ENCODE measurements at places on chromosomes 3 and 15. TPM values are rescaled to one million over a fixed set of nuclear protein-coding genes. Genes with fewer than 3 reads are reported as not detected.

LIPC gene
- 3.2 TPM for total RNA-seq

EOMES gene
- 0.55 TPM for total RNA-seq

IQCF5 gene
- total RNA-seq, result not detected

TMIE gene
- total RNA-seq, result 1.3 TPM

DNA sequence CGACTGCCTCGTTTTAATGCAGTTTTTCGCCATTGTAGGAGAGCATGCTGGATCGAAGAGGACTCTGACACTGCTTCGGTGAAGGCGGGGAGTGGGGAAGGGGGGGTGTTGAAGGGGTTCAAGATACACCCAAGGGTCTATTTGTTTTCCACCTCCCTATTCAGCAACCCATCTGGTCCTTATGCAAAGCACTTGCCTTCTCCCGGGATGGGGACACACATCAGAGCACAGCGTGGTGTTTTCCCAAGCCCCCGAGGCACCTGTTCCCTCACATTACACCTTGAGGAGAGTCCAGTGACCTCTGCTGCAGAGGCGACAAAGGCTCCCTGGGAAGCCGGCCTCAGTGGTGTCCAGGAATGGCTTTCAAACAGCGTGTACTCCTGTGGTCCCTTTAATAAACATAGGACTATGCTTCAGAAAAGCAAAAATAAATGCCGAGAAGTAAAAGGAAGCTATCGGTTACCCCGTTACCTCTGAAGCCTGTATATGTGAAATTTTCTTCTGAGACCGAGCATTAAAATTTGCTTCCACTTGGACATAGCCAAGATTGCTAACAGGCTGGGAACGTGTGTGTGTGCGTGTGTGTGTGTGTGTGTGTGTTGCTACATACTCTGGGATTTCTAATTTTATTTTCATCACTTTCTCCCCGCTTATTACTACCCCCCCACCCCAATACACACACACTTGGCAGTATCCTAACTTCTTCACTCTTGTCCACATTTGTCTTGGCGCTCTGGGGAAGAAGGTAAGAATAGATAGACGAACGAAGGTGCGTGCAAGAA lies 53.2 kb downstream of the CCDC54 start:
- H3K4me1 ChIP-seq, result peaks cover 12% of the 10 kb centered on the region
- H3K27ac ChIP-seq, result no peak overlapping the region
- H3K36me3 ChIP-seq, result no peaks in the 10 kb centered on the region
- peak overlapping the region; percentile 92 for H3K4me3 ChIP-seq

DNA sequence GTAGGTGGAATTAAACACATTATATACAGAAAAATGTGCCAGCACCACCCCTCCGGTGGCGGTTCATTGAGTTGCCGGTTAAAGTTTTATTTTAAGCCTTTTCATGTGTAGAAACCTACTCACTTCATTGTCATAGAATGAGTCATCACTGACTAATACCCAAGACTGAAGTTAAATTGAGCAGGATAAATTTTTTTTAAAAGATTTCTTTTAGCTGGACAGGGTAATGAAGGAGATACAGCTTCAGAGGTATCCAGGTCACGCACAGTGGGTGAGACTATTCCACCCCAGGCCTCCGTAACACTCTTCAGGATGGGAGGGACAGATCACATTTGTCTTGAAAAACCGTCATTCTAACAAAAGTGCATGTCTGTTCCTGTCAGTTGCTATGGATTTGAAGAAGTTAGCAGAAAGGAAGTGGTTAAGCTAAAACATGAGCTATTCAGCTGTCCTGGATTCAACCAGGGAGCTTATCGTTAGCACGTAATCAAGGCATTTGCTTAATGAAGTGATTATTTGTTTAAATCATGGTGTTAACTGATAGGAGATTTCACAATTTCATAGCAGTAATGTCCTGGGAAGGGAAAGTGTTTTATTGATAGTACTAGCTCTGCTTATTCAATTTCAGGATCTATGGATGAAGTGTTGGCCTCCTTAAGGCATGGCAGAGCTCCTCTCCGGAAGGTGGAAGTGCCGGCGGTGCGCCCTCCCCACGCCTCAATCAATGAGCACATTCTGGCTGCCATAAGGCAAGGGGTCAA lies 23.4 kb downstream of the WHAMM start:
- peaks cover 11% of the 10 kb centered on the region for H3K4me1 ChIP-seq
- DNase-seq, result no peak
- H3K36me3 ChIP-seq, result peaks cover 23% of the 10 kb centered on the region
- H3K4me3 ChIP-seq, result peak overlapping the region; percentile 53
- peak overlapping the region; percentile 79 for H3K27ac ChIP-seq

GRCh38 chr15:59369597-59369996 lies 3.1 kb downstream of the MYO1E start:
- peaks cover 14% of the 10 kb centered on the region for H3K4me1 ChIP-seq
- H3K27ac ChIP-seq, result no peak overlapping the region
- no peak overlapping the region for H3K4me3 ChIP-seq
- DNase-seq, result no peak

GRCh38 chr3:98587654-98588053 lies 5.8 kb downstream of the CPOX start:
- DNase-seq, result no peak
- H3K36me3 ChIP-seq, result peaks cover 8% of the 10 kb centered on the region
- no peak overlapping the region for H3K4me3 ChIP-seq
- no peak overlapping the region for H3K27ac ChIP-seq
- peaks cover 28% of the 10 kb centered on the region for H3K4me1 ChIP-seq
- no peaks in the 10 kb centered on the region for H3K27me3 ChIP-seq

GRCh38 chr15:23503980-23504379 lies 56.9 kb upstream of the GOLGA6L2 start:
- peaks cover 21% of the 10 kb centered on the region for H3K27me3 ChIP-seq
- no peak overlapping the region for H3K27ac ChIP-seq
- no peak for DNase-seq
- H3K4me3 ChIP-seq, result no peak overlapping the region

GRCh38 chr3:51966016-51966415 lies 1.2 kb downstream of the PCBP4 start:
- peaks cover 5% of the 10 kb centered on the region for H3K36me3 ChIP-seq
- peaks cover 24% of the 10 kb centered on the region for H3K4me1 ChIP-seq
- no peaks in the 10 kb centered on the region for H3K27me3 ChIP-seq

- no peaks in the 10 kb centered on the region for H3K36me3 ChIP-seq
- H3K4me1 ChIP-seq, result peaks cover 7% of the 10 kb centered on the region
- no peak overlapping the region for H3K4me3 ChIP-seq
- H3K27me3 ChIP-seq, result peaks cover 6% of the 10 kb centered on the region
- no peak for DNase-seq
Observed at GRCh38 chr3:156516961-156517360, 38.0 kb downstream of the SSR3 start.
